ENCODE measurements at places on chromosomes 12 and 14.
A peak's percentile ranks its signal among the peaks of the same experiment; 100 is the strongest.

GRCh38 chr12:121085069-121085468, 46.0 kb upstream of the OASL start:
- peaks cover 7% of the 10 kb centered on the region for H3K4me1 ChIP-seq
- no peaks in the 10 kb centered on the region for H3K36me3 ChIP-seq
- H3K27ac ChIP-seq, result no peak overlapping the region

DNA sequence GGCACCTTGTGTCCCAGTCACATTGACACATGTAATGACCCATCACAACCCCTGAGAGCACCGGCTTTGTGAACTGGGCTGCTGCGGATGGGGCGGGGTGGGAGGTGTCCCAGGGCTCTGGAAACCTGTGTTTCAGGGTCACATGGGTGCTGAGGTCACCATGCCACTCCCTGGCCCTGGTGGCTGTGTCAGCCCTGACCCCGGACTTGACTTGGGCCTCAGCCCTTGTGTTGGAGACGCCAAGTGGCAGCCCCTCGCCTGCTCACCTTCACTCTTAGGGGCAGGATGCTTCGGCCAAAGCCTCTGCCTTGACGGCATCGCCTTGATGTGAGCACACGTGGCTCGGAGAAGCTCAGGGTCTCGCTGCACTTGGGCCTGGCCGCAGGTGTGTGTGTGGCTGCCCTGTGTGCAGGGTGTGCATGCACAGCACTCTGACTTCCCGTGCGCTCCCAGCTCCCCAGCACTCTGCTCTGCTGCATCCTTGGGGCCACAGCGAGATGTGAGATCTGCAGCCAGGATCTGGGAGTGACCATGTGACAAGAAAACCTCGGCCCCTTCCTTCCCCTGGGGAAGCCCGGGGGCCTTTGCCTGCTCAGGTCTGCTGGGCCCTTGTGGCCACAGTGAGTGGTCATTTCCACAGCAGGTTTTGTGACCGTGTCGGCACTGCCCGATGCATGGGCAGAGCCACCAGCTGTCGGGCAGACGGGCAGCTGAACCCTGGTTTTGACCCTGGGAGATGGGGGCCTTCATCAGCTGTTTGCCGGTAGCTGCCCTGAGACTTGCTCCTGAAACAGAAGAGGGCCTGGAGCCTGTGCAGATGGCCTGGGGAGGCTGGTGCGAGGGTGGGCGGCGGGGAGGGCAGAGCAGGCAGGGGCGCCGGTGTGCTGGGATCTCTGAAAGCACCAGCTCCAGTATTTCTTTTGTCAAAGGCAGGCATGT, 167.4 kb downstream of the KIF26A start:
- peaks cover 5% of the 10 kb centered on the region for H3K27me3 ChIP-seq
- no peak for DNase-seq
- no peak overlapping the region for H3K27ac ChIP-seq
- peaks cover 5% of the 10 kb centered on the region for H3K4me1 ChIP-seq

- no peak overlapping the region for H3K4me3 ChIP-seq
- H3K36me3 ChIP-seq, result no peaks in the 10 kb centered on the region
- no peak overlapping the region for H3K27ac ChIP-seq
- H3K4me1 ChIP-seq, result no peaks in the 10 kb centered on the region
- H3K27me3 ChIP-seq, result peaks cover 40% of the 10 kb centered on the region
Observed at GRCh38 chr12:15196221-15196620, 25.0 kb downstream of the RERG start.

GRCh38 chr12:2613326-2614073, 181.3 kb upstream of the FKBP4 start:
- H3K4me3 ChIP-seq, result no peak overlapping the region
- H3K36me3 ChIP-seq, result no peaks in the 10 kb centered on the region
- DNase-seq, result no peak
- H3K27me3 ChIP-seq, result peaks cover 43% of the 10 kb centered on the region

DNA sequence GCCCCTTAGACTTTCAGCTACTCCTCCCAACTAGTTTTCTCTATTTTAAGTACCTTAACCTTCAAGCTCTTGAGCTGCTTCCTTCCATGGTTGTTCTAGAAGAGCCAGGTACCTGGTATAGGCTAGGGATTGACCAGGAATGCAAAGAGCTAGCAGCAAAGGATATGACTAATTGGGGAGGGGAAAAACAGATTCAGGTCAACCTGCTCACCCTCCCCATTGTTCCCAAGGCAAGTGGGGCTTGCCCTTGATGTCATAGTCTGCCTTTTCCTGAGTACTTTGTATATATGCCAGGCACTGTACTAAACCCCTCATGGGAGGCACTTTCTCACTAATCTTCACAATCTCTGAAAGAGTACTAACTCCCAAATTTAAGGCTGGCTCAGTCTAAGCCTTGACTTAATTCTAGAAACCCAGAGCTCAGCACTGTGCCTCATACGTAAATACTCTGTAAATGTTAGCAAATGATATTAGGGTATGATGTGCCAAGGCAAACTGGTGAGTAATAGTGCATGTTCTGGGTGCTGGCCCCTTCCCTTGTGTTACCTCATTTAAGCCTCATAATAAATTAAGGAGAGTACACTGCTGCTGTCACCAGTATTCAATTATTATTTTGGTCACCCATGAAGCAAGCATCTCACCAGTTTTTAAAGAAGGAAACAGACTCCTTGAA, 42.2 kb downstream of the SUDS3 start:
- peaks cover 4% of the 10 kb centered on the region for H3K4me1 ChIP-seq
- no peak for DNase-seq
- no peak overlapping the region for H3K4me3 ChIP-seq
- peaks cover 32% of the 10 kb centered on the region for H3K36me3 ChIP-seq
- H3K27me3 ChIP-seq, result no peaks in the 10 kb centered on the region

DNA sequence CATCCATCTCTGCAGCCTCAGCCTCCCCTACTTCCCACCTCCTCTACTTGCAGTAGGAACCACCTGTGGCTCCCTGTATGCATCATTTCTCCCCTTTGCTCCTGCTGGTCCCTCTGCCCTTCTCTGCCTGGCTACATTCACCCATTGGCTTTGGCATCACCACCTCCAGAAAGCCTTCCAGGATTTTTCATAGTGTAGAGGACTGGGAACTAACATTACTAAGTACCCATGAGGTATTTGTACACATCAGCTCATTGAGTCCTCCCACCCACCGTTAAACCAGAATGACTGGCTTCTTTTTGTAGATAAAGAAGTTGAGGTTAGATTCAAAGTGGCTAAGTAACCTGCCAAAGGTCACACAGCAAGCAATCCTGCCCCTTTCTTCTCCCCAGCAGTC, 17.1 kb downstream of the SYNE3 start:
- no peaks in the 10 kb centered on the region for H3K27me3 ChIP-seq
- H3K4me3 ChIP-seq, result no peak overlapping the region
- peak overlapping the region; percentile 19 for H3K27ac ChIP-seq
- no peak for DNase-seq

Data from naive B cell (primary cell).